ENCODE measurements at places on chromosomes 5 and 9.
A peak's percentile ranks its signal among the peaks of the same experiment; 100 is the strongest.

DNA sequence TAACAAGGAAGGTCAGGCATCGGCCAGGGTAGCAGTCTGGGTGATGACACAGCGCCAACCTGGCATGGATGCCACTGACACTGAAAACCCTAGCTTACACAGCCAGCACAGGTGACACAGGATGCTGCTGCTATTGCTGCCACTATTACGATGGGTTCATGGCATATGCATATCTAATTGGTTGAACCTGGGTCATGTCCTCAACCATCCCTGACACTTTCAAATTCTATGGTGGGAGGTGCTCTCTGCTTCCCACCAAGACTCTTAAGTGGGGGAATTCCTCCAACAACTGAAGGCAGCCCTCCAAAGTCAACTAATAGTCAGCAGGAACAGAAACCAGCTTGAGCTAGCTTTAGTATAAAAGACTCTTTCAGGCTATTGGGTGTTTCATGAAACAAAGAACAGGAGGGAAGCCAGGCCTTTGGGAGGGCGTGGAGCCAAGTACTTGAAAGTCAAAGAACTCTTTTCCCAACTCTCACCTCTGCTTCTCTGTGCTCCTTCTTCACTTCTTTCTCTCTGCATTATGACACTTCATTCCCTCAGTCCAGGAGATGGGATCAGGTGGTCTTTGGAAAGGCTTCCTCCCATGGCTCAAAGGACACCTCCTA lies 21.3 kb downstream of the PTTG1 start:
- DNase-seq = peak; percentile 49

DNA sequence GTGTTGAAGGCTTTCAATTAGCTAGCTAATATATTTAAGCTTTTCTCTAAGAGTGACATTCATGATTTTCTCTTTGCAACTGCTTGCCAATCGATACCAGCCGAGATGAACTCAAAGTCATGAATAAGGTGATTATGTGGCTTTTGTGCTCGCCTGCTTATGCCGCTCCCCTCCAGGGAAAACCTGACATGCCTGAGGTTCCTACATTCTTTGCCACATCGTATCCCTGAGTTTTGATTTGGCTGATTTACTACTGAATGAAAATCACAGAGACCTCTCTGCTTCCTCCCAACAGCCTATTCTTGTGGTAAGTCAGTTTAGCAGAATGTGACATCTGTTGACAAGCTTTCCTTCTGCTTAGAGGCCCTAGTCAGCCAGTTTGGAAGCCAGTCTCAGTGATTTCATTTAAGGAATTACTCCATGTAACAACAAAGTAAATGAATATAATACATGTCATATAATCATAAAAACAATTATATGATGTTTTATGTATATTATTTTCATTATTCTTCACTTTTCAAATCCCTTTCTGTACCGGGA lies 513.4 kb downstream of the CSNK1G3 start:
- DNase-seq = no peak

- DNase-seq = peak; percentile 35
Observed at GRCh38 chr9:133935328-133936005, 56.7 kb downstream of the VAV2 start.

DNA sequence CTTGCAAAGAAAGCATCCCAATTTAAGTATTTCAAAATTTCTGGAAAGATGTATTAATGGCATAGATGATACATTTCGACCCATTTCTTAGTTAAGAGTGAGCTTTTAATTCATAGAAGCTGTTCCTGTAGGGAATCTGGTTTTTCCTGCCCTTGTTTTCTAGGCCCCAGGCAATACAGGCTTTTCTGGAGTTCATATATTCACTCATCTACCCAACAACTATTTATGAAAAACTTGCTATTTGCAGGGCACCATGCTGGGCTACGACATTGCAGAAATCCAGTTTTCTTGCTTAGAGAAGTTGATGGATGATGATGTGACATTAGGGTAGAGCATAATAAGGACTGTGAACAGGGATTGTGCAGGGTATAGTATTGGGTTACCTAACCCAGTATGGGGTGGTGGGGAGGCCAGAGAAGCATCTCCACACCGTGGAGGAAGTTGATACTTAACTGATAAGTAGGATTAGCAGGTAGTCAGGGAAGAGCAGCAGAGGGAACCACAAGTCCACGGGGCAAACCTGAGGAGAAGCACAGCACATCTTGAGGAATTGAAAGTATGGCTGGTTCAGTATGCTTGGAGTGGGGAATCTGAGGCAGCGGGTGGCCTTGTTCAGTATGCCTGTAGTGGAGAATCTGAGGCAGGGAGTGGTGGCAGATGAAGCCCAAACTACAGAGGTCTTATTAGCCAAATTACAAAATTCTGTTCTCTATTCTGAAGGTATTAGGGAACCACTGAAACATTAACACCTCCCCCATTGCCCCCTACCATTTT lies 247.5 kb downstream of the ARRDC3 start:
- DNase-seq = no peak

- DNase-seq = no peak
Observed at GRCh38 chr9:127034691-127035090, 87.7 kb downstream of the ANGPTL2 start.

DNA sequence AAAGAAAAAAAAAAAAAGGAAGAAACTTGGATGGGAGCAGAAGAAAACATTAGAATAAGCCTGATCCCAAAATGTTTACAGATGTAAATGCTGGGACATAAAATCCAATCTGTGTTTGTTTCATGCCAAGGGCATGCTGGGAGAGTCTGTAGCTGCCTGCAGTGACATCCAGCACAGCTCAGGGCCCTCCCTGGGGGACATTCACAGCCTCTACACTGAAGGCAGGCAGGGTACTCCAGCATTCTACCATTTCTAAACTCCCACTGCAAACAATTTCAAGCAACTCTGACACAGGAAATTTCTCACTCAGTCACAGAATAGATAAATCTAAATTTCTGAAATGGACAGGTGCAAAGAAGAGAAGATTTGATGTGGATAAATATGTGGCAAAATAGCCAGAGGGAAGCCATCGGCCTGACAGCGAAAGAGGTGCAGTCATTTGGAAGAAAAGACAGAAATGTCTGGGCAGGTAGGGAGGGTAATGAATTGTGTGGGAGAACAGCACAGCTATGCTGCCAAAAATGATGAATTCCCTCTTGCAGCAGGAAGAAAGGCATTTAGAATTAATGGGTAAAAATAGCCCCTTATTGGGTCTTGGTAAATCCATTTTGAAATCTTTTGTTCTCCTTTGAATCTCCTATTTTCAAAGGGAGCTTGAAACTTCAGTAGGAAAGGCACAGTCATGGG lies 199.4 kb downstream of the MED10 start:
- DNase-seq = no peak

DNA sequence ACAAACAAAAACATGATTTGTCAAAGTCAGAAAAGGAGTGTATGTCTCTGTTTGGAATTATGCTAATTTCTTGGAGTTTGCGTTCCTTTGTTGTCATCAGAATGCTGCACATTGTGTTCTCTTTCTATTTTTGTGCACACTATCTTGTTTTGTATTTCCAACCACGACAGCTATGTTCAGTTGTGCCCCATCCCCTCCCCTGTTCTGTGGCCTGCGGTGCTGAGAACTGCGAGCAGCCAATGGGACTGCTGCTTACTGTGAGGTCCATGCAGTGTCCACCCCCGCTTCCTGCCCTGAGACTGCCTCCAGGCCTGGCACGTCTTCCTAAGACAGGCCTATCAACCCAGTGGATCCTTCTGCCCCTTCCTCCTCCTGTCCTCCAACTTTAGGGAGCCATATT lies 76.8 kb downstream of the PALM2AKAP2 start:
- DNase-seq = no peak

GRCh38 chr5:71961786-71962185 lies 145.5 kb upstream of the MAP1B start:
- no peak for DNase-seq

DNA sequence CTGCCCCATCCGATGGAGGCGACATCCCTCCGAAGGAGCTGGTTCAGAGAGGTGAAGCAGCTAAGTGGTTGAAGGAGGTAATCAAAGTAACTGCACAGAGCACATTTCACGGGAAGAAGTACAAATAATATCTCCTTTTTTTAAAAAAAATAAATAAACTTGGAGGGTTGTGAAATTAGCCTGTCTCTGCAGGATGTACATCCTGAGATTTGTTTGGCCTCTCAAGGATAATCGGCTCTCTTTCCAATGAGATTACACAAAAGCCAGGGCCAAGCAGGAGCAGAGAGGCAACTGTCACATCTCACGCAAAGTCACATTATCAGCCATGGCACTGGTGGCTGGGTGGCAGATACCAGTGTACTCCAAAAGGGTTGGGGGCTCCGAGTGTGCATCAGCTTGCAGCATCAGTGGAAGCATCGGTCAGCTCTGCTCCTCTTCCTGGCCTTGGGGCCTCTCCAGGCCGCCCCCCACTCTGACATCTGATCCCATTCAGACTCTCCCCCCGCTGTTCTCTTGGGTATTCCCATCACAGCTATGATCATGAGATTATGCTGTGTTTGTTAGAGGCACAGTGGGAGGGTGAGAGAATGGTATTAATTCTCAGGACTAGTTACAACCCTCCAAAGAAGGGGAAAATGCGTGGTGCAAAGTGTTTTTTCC lies 109.9 kb downstream of the UGCG start:
- no peak for DNase-seq

DNA sequence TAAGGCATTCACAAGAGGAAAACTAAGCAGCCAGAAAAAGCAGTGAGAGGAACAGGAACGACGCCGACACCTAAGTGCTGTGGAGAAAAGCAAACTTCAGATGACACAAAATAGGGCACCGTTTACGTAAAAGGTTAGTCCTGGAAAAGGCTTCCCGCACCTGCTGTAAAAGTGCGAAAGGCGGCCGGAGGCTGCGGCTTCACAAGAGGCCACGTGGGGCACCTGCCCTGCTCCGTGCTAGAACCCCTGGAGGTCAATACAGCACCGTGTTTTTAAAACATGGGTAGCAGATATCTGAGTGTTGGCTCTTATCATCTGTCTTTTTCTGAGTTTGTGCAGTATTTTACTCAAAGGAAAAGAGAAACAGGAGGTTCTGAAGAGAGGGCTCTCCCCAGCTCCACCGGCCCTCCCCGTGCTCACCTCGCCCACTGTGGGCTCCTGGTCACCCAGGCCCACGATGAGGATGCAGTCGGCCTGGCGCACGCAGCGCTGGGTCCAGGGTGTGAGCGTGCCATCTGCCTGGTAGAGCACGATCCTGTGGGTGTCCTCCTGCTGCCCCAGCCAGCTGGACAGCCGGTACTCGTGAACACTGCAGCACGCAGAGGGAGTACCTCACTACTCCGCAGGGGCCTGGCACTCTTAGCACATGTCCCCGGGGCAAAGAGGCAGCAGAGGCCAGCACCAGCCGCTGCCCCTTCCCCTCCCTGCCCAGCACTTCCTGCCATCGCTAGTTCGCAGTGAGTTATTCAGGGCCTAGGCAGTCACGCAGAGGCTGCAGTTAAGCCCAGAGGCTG lies 21.0 kb upstream of the NSMF start:
- no peak for DNase-seq

DNA sequence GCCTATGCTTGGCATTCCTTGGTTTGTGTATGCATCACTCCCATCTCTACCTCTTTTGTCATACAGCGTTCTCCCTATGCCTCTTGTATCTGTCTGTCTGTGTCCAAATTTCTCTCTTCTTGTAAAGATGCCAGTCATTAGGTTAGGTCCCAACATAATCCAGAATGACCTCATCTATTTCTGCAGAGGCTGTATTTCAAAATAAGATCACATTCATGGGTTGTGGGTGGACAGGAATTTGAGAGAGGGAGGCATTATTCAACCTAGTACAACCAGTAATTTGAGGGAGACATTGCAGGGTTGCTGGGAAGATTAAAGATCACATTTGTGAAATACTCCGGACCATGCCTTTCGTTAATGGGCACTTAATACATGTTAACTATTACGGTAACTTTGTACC lies 155.0 kb downstream of the MAN2A1 start:
- DNase-seq = no peak
